Progenitor cell of endocrine pancreas (in vitro differentiated cells): ENCODE measurements at places on chromosomes 6 and 20.

DNA sequence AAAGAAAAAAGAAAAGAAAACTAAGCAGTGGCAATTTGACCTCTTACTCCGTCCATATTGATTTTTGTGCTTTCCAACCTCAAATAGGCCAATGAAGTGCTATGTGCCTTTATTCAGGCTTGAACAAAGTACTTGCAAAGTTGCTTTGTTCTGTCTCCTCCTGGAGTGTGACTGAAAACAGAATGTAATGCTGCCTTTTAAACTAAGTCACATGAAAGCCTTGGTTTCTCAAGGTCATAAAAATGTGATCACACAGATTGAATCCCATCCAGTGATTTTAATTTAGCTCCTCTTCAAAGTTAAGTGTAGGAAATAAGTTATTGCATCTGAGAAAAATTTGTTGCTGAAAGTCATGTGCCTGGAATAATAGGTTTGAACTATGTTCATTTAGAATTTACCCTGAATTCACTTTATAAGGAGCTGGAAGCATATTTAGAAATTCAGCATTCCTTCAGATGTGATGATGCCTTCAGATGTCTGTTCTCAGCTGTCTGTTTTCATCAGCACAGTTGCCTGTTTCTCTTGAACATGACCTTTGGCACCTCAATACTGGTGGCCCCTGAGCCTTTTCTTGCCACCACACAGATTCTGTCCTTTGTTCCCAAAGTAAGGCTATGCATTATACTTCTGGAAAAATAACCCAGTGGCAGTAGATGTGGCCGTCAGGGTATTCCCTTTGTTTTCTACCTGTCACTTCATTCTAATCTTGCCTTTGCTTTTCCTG lies 48.8 kb downstream of the KIZ start:
- no peak for DNase-seq
- peaks cover 19% of the 10 kb centered on the region for H3K36me3 ChIP-seq
- H3K4me1 ChIP-seq = peaks cover 11% of the 10 kb centered on the region
- H3K27me3 ChIP-seq = no peaks in the 10 kb centered on the region

GRCh38 chr6:136550330-136551071 lies at the start of gene MAP7:
Gene MAP7 (minus strand): TSS chr6:136550422. CDS start chr6:136550408, 14 bp downstream.
- peaks cover 51% of the 10 kb centered on the region for H3K4me1 ChIP-seq
- H3K27me3 ChIP-seq = peaks cover 3% of the 10 kb centered on the region
- DNase-seq = peak; percentile 94

DNA sequence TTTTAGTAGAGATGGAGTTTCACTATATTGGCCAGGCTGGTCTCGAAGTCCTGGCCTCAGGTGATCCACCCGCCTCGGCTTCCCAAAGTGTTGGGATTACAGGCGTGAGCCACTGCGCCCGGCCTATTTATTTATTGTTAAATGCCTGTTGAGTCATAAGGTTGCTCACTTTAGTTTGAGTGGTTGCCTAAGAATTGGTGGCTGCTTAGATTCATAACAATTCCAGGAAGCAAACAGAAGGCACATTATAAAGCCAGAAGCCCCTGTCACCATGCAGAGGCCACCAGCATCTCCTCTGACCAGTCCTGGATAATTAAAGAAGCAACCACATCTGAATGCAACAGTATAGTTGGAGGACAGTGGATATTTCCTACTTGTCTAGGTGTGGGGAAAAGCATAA lies 24.0 kb upstream of the ARMH2 start:
- H3K36me3 ChIP-seq = no peaks in the 10 kb centered on the region
- DNase-seq = no peak
- H3K27ac ChIP-seq = no peak overlapping the region

DNA sequence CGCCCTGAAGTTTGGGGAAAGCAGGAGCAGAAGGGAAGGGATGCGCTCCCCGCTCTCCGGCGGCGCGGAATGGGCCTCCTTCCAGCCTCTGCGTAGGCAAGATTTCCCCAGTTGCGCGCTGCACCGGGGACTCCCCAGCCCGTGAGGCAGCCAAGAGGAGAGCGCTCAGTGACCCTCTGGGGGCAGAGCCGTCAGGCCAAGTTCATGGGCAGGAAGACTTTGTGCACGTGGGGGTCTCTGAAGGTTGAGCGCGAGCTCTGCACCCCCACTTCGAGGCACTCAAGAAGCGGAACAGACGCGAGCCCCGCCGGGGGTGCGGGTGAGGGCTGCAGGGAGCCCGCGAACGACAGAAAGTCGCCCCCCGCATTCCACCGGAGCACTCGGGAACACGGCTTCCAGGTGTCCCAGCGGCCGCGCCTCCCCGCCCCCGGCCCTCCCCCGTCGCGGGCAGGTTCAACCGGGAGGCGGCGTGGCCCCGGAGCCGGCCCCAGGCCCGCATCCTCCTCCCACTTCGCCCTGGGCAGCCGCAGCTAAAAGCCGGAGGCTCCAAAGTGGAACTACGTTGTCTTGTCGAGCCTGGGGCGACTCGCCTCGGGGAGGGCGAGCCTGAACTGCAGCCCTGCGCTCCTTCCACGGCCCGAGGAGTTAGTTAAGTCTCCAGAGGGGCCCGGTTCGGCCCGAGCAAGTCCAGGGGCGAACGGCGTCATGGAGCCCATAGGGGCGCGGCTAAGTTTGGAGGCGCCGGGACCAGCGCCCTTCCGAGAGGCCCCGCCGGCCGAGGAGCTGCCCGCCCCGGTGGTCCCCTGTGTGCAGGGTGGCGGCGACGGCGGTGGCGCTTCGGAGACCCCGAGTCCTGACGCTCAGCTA lies at the start of gene PPP1R3G:
Gene PPP1R3G, plus strand, starts transcription at position 561 of the 867 bp plus-strand sequence. Its CDS starts 145 bp downstream, at position 706.
- peaks cover 2% of the 10 kb centered on the region for H3K4me1 ChIP-seq
- H3K27me3 ChIP-seq = peaks cover 67% of the 10 kb centered on the region

- DNase-seq = no peak
- H3K4me3 ChIP-seq = no peak overlapping the region
- no peaks in the 10 kb centered on the region for H3K36me3 ChIP-seq
- peaks cover 21% of the 10 kb centered on the region for H3K4me1 ChIP-seq
- peaks cover 25% of the 10 kb centered on the region for H3K27me3 ChIP-seq
Observed at GRCh38 chr20:1885940-1886693, 9.1 kb upstream of the SIRPA start.

DNA sequence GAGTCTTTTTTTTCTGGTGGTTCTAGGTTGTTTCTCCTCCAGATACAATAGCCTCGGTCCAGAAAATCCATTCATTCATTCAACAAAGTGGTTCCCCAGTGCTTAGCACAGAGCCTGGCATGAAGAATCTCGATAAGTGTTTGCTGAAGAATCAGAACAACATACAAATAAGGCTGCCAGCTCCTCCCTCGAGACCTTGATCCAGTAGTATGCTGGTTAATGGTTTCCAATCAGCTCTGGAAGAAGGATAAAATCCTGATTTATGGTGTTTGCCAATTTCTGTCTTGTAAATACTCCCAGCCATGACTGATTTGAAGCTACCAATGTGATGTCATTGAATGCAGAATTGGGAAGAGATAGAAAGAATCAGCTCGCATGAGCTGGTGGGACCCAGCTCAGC lies 3.3 kb downstream of the HSPA12B start:
- H3K4me3 ChIP-seq = no peak overlapping the region
- H3K27me3 ChIP-seq = peaks cover 44% of the 10 kb centered on the region
- H3K4me1 ChIP-seq = peaks cover 14% of the 10 kb centered on the region
- H3K36me3 ChIP-seq = no peaks in the 10 kb centered on the region
- no peak for DNase-seq
- H3K27ac ChIP-seq = no peak overlapping the region

DNA sequence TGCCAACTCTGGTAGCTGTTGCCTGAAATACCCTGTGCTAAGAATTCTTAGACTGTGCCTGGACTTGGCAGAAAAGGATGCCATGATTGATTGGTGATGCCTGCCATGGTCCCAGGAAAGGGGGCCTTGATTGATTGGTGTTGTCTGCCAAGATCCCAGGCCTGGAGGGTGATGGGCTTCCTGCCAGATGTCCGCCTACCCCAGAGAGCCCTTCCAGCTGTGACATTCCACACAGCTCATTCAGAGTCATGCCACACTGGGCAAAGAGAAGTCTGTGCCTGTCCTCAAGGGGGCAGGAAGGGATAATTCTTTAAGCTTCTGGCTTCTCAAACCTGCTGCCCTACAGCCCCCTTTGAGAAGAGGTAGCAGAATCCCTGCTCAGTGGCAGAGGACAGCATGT lies 24.6 kb downstream of the RIMS4 start:
- no peaks in the 10 kb centered on the region for H3K4me1 ChIP-seq
- H3K36me3 ChIP-seq = no peaks in the 10 kb centered on the region
- H3K27ac ChIP-seq = no peak overlapping the region
- H3K4me3 ChIP-seq = no peak overlapping the region
- peaks cover 14% of the 10 kb centered on the region for H3K27me3 ChIP-seq

DNA sequence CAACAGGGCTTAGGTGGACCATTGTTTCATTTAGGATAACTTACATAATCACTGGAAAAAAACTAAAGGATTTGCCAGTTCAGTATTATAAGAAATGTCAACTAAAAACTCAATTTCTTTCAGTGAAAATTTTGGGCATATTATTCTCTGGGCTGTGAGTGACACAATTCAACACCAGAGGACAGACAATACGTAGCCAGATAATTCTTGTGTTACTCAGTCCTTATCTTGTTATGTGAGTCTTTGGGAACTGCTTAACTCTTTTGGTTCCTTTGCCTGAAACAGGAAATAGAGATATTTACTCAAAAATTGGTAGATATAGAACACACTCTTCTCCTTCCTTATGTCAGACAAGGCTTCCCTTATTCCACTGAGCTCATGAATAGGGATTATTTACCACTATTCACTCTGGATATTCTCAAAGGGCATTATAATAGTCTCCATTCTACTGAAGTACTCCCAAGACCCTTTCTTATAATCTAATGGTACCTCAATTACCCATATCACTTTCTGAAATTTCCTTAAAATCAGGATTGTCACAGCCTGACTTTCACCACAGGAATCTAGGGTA lies 4.9 kb upstream of the BEND6 start:
- H3K27me3 ChIP-seq = peaks cover 48% of the 10 kb centered on the region
- H3K36me3 ChIP-seq = no peaks in the 10 kb centered on the region
- no peak overlapping the region for H3K27ac ChIP-seq
- no peak overlapping the region for H3K4me3 ChIP-seq
- peaks cover 3% of the 10 kb centered on the region for H3K4me1 ChIP-seq

DNA sequence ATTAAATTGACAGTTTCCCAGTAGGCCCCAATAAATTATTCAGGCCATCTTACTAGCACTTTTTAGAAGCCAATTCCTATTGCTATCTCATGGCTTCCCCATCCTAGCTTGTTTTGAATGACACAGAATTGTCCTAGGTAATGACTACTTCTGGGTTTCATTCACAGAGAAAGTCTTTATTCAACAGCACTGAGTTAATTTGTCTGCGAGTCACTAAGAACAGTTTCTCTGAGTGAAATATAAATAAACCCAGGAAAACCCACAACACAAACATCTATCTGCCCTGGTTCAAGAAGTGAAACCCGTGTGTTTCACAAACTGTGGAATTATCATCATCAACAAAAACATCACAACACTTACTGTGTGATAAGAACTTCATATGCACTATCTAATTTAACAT lies 1366.8 kb downstream of the EPHA7 start:
- DNase-seq = no peak
- H3K4me3 ChIP-seq = no peak overlapping the region
- no peaks in the 10 kb centered on the region for H3K4me1 ChIP-seq
- no peaks in the 10 kb centered on the region for H3K27me3 ChIP-seq

- H3K4me1 ChIP-seq = no peaks in the 10 kb centered on the region
- peaks cover 2% of the 10 kb centered on the region for H3K36me3 ChIP-seq
- DNase-seq = no peak
- H3K27me3 ChIP-seq = no peaks in the 10 kb centered on the region
- H3K4me3 ChIP-seq = no peak overlapping the region
Observed at GRCh38 chr6:165098165-165098564, 211.2 kb downstream of the C6orf118 start.

GRCh38 chr6:39568896-39569295 lies 156.3 kb downstream of the KIF6 start:
- H3K36me3 ChIP-seq = no peaks in the 10 kb centered on the region
- no peak for DNase-seq
- H3K27me3 ChIP-seq = no peaks in the 10 kb centered on the region
- H3K27ac ChIP-seq = no peak overlapping the region
- H3K4me1 ChIP-seq = no peaks in the 10 kb centered on the region

DNA sequence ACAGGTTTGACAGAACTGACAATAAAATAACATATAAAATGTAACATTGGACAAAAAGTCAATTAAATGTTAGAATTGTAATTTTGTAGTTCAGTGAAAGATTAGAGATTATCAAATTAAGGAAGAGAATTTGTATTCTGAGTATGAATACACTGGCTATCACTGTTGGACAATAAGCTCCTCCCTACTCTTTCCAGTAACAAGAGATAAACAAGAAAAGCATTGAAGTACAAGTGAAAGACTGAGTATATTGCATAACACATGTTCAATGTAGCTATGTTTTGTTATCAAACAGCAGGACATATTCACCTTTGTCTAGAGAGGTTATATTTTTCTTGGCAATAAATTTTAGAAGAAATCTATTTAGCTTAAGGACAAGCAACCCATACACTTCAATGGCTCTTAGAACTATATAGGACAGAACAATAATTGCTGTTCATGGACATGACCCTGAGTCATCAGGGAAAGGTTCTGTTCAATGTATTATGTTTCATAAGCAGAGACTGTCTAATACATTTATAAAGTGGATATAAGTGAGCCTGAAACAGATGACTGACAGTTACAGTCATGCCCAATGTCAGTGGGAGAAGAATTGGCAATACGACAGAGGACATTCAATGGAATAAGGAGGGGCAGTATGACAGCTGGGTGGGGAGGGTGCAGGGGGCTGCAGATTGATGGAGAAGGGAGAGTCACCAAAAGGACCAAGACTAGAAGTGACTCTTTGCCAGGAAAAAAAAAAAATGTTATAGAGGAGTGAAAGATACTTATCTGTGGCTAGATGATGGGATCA lies 520.4 kb downstream of the FRK start:
- peaks cover 6% of the 10 kb centered on the region for H3K4me1 ChIP-seq
- no peak for DNase-seq
- no peaks in the 10 kb centered on the region for H3K36me3 ChIP-seq
- H3K4me3 ChIP-seq = no peak overlapping the region

DNA sequence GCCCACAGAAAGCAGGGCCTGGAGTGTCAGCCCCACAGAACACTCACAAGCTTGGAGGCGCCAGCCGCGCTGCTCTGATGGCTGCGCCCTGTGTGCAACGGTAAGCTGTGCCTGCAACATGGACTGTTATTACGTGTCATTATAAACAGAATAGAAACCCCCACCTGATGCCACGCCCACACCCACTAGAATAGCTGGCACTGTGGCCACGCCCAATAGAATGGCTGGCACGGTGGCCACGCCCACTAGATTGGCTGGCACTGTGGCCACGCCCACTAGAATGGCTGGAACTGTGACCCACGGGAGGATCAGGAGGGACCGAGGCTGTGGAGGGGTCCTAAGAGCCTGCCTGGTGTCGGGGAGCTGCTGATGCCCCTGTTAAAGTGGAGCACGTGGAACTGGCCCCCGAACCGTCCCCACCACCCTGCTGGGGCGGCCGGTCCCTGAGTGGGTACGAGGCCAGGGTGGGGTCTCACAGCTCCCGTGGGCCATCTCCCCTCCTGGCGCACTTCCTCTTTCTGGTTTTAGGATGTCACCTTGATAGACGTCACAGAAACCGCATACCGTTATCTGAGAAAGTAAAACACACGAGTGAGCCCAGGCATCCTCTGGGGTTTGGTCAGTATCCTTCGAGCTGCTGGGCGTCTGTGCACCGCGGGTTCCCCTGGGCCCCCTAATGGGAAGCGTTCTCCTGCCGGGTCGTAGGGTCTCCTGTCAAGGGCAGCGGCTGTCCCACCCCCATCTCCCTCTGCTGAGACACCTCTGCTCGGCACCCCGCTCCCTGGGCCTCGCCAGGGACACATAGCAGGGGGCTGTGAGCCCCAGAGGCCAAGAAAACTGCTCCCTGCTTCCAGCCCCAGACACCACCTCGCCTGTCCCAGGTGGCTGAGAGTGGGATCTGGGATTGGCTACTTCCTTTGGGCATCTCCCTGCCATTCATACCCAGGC lies 25.4 kb downstream of the SLC17A9 start:
- H3K27ac ChIP-seq = no peak overlapping the region
- H3K4me1 ChIP-seq = no peaks in the 10 kb centered on the region
- H3K27me3 ChIP-seq = peaks cover 51% of the 10 kb centered on the region
- no peaks in the 10 kb centered on the region for H3K36me3 ChIP-seq
- H3K4me3 ChIP-seq = no peak overlapping the region
- no peak for DNase-seq
